8988T (cell line): ENCODE measurements at places on chromosomes 3 and 15.

DNA sequence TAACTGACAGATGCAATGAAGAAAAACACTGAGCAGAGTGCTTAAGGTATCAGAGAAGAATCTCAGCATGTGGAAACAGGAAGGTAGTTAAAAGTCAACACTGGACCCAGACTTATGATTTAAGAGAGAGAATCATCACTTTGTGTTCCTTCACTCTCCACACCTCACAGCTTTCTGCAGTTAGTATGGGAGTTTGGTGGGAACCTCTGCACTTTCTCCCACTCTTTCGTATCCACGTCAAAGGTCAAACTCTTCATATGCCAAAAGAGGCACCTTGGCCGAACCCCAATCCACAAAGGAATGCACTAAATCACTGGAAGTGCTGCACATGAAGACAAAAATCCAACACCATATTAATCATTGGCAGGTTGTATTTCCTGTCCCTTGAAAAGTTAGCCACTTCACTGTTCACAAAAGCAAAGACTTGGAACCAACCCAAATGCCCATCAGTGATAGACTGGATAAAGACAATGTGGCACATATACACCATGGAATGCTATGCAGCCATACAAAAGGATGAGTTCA, 361.2 kb downstream of the MAGI1 start:
- no peak for DNase-seq

- no peak for DNase-seq
Observed at GRCh38 chr3:187929112-187929816, 184.0 kb upstream of the BCL6 start.

DNA sequence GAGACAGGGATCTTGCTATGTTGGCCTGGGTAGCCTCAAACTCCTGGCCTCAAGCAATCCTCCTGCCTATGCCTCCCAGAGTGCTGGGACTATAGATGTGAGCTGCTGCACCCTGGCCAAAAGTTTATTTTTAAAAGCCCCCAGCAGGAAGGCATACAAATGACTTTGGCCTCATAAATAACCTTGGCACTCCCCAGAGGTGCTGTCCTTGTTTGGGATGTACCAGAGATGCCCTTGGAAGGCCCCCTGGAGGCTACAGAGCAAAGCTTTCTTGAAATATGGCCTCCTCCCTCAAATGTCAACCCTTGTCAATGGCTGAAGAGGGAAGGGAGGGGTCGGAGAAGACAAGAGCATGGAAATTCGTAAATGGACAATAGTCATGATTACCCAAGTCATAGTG, 14.0 kb upstream of the RTP3 start:
- no peak for DNase-seq

GRCh38 chr3:89606151-89606550, 498.7 kb downstream of the EPHA3 start:
- no peak for DNase-seq

GRCh38 chr15:91482799-91483198, 370.7 kb upstream of the SLCO3A1 start:
- no peak for DNase-seq

DNA sequence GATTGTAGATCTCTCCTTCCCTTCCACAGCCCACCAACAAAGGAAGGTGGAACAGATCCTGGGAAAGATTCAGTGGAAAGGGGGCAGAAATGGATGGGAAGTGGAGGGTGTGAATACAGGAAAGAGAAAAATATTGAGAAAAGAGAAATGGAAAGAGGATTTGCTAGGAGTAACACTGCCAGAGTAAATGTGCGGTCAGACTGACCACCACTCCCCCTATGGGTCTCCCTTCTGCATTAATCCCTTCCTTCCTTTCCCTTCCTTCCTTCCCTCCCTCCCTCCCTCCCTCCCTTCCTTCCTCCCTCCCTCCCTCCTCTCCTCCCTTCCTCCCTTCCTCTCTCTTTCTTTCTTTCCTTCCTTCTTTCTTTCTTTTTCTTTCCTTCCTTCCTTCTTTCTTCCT, 12.0 kb upstream of the COMMD2 start:
- no peak for DNase-seq

- no peak for DNase-seq
Observed at GRCh38 chr3:425079-425478, 228.5 kb downstream of the CHL1 start.

GRCh38 chr15:40204100-40204499, 34.8 kb upstream of the PAK6 start:
- DNase-seq = no peak

DNA sequence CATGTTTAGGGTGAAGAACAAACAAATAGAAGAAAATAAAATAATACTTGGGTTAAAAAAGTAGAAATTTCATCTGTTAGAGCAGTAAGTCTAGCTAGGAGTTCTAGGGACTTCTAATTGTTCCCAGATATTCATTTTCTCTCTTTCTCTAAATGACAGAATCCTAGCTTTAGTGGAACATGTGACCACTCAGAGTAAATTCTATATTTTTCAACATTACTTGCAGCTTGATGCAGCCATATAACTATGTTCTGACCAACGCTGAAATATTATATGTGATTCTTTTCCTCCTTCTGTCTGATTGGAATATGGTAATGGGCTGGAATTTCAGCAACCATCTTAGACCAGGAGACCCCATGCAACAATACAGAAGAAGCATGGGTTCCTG, 8.1 kb downstream of the PTX3 start:
- no peak for DNase-seq

DNA sequence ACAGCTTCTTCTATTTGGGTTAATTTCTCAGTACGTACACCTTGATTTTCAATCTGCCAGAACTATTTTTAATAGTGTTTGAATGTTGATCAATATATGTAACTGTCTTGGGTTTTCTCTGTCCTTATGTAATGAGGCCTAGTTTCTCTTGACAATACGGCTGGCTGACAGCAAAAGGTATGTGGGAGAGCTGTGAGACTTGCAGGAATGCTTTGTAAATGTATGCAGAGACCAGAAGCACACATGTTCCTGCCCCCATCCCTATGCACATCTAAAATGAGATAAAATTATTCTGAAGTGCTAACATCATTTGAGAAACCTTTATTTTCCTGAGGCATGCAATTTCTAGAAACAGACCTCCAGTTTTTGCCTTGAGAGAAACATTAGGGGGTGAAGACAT, 593.8 kb upstream of the GBE1 start:
- no peak for DNase-seq

DNA sequence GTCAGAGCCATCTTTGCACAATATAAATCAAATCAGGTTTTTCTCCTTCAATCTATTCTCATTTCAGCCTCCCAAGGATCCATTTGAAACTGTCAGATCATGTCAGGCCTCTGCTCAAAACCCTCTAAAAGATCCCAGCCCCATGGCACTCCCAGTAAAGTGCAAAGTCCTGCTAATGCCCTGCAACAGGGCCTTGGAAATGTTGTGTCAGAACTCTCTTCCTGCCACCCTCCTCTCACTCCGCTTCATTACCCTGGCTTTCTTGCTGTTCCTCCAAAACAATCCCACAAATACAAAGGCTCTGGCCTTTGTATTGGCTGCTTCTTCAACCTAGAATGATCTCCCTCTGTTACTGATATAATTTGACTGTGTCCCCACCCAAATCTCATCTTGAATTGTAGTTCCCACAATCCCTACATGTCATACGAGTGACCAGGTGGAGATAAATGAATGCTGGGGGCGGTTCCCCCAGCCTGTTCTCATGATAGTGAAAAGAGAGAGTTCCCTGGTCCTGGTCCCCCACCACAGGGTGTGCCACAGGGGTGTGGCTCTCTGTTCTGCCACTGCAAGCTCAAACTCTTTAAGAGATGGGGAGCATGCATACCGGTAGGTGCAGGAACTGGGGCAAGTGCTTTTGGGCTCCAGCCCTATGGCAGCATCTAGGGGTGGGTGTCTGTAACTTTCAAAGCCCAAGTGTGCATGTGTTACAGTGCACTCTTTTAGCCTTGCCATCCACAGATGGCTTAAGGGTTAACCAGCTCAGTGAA, 22.9 kb upstream of the TRA2B start:
- no peak for DNase-seq

DNA sequence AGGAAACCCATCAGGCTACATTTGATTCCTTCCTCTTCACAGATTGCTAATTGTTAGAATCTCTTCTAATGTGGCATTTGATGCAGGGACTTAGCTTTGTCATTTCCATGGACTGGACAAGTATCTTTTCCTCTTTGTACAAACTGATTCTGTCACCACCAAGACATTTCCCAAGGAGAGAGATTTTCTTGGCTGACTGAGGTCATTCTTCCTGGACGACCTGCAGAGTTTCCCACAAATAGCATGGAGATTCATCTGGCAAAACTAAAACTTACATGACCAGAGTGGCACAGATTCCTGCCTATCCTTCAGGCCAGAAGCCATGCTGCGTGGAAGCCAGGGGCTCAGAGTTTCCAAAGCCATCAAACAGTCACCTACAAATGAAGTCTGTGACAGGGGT, 269.2 kb upstream of the LRTM1 start:
- no peak for DNase-seq

DNA sequence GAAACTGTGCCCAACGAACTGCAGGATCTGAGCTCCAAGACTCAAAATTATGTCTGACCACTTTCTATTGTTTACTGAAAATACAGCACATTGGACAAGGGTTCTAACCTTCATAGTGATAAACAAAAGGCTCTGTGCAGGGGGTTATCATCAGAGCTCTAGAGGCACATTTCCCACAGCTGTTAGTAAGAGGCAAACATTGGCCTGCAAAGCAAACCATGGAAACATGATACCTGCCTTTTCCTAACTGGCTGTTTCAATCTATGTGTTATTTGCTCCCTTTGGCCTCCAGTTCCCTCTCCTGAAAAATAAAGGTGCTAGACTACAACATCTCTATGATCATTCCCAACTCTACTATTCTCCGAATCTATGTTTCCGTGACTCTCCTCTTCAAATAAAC, 159.7 kb upstream of the ARHGEF26 start:
- DNase-seq = no peak

GRCh38 chr15:59303633-59304032, 69.0 kb downstream of the MYO1E start:
- DNase-seq = no peak

GRCh38 chr3:176796371-176796770, 400.9 kb downstream of the TBL1XR1 start:
- DNase-seq = no peak

GRCh38 chr15:34314491-34315490, 22.8 kb downstream of the SLC12A6 start:
- no peak for DNase-seq

GRCh38 chr3:129365296-129366136, 62.9 kb downstream of the EFCAB12 start:
- no peak for DNase-seq

DNA sequence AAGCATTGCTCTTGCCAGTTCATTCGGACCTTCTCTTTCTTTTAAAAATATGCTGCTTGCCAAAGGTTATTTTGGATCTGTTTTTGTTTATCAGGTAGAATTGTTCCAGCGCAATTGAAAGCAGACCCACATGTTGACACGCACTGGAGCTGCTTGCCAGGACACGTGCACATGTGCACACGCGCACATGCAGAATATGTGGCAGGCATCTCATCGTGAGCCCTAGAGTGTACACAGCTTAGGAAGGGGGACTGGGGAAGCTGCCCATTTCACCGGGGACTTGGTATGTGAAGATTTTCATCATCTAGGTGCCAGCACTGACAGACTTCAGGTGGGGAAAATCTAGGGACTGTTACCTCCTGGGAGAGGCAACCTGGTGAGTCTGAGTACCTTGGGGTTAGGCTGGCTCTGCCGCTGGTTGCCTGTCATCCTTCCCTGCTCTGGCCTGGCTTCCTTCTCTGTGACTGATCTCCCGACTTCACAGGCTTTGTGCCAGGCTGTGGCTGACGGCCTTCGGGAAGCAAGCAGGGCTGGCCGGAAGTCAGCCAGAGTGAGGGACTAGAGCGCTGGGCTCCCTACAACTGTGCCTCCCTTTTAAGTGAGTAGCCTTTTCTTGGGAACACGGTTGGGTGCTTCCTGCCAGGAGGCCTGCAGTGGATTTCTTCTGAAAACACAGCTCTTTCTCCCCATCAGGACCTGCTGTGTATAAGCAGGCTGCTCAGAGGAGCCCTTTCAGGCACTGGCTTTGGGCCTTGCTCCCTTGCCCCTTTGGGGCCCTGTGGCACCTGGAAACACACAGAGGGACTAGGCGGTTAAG, 129.3 kb downstream of the EEFSEC start:
- DNase-seq = no peak

GRCh38 chr3:195195321-195196209, 75.4 kb downstream of the XXYLT1 start:
- DNase-seq = no peak

DNA sequence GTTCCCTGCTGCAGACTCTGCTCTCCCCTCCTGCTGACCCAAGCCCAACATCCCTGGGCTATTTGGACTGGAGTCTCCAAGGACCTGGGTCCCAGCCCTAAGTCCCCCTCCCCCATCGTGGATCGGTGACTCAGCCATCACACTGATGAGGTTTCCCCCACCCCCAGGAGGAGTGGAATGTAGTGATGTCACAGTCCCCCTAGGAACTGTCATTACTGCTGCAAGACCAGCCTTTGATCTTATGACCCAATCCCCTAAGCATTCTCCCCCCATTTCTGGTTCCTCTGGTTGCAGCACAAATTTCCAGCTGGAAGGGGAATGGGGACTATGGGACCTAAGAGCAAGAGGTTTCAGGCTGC, 63.4 kb upstream of the CSPG4 start:
- DNase-seq = no peak

- DNase-seq = no peak
Observed at GRCh38 chr3:128133273-128133883, 9.8 kb upstream of the RUVBL1 start.

DNA sequence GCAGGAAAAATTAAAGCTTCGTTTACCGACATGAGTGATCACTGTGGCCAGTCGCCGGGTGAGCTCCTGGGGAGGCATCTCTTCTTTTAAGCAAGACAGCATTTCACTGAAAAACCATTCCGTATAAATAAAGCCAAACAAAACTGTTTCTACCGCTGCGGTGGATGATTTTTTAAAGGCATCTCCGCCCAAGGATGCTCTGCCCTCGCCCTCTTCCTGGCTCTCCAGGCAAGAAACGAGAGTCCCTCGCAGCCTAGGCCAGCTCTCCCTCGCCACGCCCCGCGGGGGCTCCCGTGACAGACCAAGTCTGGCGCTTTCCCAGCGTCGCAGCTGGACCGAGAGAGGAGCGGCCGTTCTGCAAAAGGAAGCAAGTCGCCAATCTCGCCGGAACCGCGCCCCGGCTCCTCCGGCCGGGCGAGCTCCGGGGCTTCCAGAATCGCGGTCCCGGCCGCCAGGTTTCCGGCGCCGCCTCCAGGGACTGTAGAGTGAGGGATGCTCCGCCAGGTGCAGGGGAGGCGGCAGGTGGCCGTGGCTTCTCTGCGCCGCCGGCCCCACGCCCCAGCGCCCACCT, 458 bp downstream of the MCF2L2 start:
- peak; percentile 71 for DNase-seq

- no peak for DNase-seq
Observed at GRCh38 chr3:19190126-19190525, 41.8 kb downstream of the KCNH8 start.

- DNase-seq = no peak
Observed at GRCh38 chr3:115931581-115931980, 308.3 kb downstream of the GAP43 start.

- DNase-seq = no peak
Observed at GRCh38 chr3:108516881-108517280, 6.5 kb upstream of the MYH15 start.

- no peak for DNase-seq
Observed at GRCh38 chr3:190903156-190903555, 40.7 kb upstream of the GMNC start.
